ENCODE measurements at places on chromosomes 1 and 21. TPM values are rescaled to one million over a fixed set of nuclear protein-coding genes. Genes with fewer than 3 reads are reported as not detected.

GRCh38 chr1:9482816-9483572 lies 56.3 kb upstream of the SLC25A33 start:
- no peak for DNase-seq

- no peak for DNase-seq
These were observed 205.0 kb downstream of the TOMM20 start for GRCh38 chr1:234923626-234924025.

- DNase-seq, result no peak
These were observed 575 bp downstream of the TRIM67 start for GRCh38 chr1:231162297-231162969.

GRCh38 chr1:168320800-168321450 lies 40.2 kb downstream of the TBX19 start:
- peak; percentile 84 for DNase-seq

DNA sequence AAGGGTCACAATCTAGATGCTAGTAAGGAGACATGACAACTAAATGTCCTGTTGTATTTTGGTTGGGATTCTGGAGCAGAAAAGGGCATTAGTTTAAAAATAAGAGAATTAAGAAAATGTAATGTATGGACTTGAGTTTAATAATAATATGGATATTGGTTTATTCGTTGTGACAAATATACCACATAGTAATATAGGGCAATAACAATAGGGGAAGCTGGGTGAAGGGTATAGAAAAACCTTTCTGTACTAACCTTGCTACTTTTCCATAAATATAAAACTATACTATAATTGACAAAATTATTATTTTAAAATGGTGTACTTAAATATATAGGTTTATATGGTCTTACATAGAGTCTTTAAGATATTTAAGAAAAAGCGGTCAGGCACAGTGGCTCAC lies 558.9 kb downstream of the PTPRC start:
- DNase-seq, result no peak

The C1orf115 gene
- 0.92 TPM for polyA plus RNA-seq

Data from foreskin keratinocyte (primary cell).